ENCODE measurements at places on chromosomes 1 and 21.

DNA sequence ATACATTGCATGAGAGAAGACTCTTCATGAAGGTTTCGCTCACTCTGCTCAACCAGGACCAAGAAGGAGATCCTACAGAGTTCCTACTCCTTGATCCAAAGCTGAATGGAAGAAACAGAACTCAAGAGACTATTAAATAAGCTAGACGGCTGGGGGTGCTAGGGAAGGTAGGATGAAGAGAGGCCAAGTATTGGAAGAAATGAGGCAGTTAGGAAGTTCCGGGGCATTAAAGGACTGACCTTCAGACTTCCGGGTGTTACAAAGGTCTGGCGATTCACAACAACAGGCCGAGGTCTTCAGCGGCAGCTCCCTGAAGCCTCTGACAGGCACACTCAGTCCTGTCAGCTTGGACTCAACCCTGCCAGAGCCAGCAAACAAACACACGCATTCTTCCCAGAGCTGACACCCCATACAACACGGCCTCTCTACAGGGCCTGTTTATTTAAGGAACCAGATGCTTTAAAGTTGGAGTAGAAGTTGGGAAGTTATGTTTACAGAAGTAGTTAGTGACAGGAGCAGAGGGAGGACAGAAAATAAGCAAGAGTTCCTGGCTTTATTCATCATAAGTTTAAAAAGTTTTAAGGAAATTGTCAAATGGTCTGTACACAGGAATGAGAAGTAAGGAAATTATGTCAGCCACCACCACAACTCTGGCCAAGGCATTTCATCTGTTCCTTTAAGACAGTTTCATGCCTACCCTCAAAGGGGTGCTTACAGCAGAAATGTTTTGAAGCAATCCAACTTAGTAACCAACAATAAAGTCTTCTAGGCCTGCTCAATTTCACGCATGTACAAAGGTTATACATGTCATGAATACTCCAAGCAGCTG lies 4.7 kb downstream of the SORT1 start:
- no peak for DNase-seq

GRCh38 chr1:28056129-28056925 lies 32.1 kb downstream of the EYA3 start:
- no peak for DNase-seq

DNA sequence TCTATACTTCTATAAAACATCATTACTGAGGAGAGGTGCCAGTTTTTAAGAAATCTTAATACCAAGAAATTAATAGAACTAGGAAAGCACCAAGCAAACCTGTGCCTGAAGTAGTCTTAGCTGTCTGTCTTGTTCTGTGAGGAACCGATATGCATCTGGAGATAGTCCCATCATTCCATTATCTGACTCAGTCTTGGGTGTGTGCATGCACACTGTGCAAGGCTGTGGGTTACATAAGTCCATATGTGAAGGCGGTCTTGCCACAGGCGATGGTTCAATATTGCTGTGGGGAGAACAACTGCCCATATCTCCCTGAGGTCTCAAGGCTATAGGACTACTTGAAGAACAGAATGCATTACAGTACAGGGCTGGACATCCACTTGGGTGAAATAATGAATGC lies 33.8 kb downstream of the STIL start:
- DNase-seq = no peak

DNA sequence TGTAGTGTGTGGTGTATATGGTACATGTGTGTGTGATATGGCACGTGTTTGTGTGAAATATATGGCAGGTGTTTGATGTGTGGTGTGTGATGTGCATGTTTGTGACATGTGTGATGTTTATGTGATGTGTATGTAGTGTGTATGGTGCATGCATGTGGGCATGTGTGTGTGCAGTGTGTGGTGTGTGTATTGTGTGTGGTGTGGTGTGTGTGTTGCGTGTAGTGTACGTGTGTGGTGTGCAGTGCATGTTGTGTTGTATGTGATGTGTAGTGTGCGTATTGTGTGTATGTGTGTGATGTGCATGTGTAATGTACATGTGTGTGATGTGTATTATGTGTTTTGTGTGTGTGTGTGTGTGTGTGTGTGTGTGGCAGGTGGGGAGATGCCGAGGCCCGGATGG lies 65.7 kb downstream of the SLC19A1 start:
- no peak for DNase-seq

DNA sequence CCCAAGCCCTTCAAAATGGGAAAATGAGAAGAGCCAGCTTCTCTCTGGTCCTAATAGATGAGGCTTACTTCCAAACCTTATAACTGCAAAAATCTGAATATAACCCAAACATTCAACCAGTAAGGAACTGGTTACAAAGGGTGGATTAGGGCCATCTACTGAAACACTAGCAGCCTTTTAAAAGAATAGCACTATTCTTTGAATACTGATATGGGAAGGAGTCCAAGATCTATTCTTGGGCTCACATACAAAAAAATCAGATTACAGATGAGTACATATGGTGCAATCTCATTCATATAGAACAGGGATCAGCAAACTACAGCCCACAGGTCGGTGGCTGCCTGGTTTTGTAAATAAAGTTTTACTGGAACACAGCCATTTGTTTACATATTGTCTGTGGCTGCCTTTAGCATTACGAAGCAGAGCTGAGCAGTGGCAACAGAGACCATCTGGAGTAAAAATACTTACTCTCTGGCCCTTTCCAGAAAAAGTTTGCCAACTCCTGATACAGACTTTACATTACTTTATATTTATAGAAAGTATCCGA lies 167.7 kb downstream of the ZSCAN20 start:
- DNase-seq = no peak

All from ureter (tissue), 1 donor.